ENCODE measurements at places on chromosomes 1 and 21. TPM values are rescaled to one million over a fixed set of nuclear protein-coding genes. Genes with fewer than 3 reads are reported as not detected.
A peak's percentile ranks its signal among the peaks of the same experiment; 100 is the strongest.

DNA sequence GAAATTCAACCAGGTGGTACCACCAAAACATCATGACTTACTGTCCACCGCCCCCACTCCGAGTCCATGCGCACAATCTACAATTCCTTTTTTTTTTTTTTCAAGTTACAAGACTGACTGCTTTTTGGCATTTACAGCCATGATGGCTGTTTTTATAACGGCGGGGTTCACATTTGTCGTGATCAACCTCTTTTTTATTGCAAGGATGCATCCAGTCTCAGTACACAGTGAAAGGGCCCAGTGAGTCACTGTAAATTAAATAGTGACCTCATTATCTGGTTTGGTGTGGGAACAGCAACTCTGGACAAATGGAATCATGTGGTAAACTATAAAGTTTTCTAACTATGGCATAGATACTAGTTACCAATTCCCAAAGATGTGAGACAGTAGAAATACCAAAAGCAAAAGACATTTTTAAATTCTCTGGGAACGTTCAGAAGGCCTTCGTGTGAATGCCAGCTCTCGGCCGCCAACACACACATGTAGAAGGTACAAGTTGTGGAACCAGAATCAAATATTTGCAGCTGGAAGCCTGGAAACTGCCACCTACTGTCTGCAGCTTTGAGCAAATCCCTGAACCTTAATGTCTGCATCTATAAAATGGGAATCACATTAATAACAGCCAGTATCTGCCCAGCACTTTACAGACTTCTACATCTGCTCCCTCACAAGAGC is 4.9 kb downstream of the GLIS1 start:
- DNase-seq = peak; percentile 84

DNA sequence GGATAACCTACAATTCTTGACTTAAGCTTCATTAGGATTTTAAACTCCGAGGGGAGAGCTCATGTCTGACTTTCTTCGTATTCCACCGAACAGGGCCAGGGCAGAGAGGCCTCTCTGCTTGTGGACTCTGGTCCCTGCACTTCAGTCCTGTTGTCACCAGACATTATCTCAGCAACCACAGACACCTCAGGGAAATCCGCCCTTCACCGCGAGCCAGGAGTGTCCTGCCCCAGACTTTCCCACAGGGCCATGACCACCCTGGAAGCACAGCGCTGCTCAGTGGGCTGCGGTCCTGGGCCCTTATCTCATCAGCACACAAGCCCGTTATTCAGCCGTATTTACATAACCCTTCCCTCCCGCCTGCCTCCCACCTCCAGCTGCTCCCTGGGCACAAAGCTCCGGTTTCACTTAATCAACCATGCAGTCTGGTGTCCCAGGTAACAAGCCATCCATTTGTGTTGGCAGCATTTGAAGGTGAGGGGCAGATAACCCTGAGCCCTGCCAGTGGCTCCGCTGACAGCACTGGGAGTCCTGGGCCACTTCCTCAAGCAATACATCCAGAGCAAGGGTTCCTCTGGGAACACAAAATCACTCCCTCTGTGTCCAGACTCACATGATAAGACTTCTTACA is 122.8 kb upstream of the RAB4A start:
- peak; percentile 86 for DNase-seq

- no peak for DNase-seq
These were observed 255.9 kb upstream of the VAMP3 start for GRCh38 chr1:7515175-7515574.

GRCh38 chr1:9371391-9371935 is 78.8 kb downstream of the SPSB1 start:
- no peak for DNase-seq

DNA sequence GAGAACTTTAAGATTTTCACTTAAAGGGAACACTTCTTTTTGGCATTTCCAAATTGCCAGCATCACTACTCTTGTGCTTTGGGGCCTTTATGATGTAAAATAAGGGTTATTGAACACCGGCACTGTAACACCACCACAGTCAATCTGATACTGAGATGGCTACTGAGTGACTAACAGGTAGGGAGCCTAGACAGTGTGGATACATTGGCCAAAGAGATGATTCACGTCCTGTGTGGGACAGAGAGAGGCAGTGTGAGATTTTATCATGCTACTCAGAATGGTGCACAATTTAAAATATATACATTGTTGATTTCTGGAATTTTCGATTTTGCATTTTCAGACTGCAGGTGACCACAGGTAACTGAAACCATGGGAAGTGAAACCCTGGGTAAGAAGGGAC is 261.6 kb downstream of the SPATA17 start:
- DNase-seq = no peak

DNA sequence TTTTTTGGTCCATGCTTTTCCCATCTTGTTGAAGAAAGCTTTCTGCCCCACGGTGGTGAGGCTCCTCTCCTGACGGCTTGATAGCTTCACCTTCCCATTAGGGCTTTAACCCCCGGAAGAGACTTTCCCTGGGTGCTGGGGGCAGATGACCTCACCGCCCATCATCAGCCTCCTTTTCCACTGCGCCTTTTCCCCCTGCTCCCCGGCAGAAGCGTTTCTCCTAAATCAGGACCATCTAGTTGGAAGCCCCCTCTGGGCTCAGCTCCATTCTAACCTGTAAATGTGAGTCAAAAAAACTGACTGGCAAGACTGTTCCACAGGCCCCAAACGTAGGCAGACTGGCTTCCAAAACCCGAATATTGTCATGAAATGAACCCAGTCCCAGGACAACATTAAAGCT is 6.7 kb downstream of the POFUT2 start:
- no peak for DNase-seq

- DNase-seq = no peak
These were observed 24.6 kb downstream of the DMAP1 start for GRCh38 chr1:44237721-44238457.

The APOBEC4 gene
- total RNA-seq = not detected

- DNase-seq = no peak
These were observed 6.7 kb downstream of the MYCL start for GRCh38 chr1:39894884-39895495.

Measured in SJSA1 (cell line).